Activated T-helper 9 cell treated with anti-CD3 and anti-CD28 coated beads, Interleukin-2, amount 50 U/mL, for 16 hours (primary cell): ENCODE measurements at places on chromosomes 3 and 15.

DNA sequence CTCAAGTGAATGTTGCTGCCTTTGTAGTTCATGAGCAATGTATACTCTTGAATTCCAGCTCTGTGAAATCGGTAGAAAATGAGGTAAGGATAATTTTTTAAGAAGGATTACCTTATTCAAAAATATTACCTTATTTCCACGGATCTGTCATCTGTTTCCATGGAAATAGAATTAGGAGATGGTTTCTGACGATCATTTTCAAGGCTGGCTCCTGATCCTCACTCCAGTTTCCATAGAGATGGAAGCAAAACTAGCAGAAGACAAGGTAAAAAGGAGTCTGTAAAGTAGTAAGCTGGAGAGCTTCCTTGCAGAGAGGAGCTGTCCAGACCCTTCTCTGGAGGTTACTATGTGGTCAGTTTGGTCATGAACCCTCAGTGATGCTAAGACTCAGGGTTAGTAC, 55.5 kb downstream of the CACNA2D3 start:
- no peak for DNase-seq

- no peak for DNase-seq
These were observed 105.9 kb upstream of the SKOR1 start for GRCh38 chr15:67719330-67719959.

- DNase-seq, result no peak
These were observed 94.4 kb downstream of the SLCO3A1 start for GRCh38 chr15:91947683-91948608.

- no peak for DNase-seq
These were observed 51.6 kb upstream of the CPOX start for GRCh38 chr3:98645039-98645438.

GRCh38 chr3:101020351-101021015, 27.3 kb upstream of the ABI3BP start:
- DNase-seq, result no peak

DNA sequence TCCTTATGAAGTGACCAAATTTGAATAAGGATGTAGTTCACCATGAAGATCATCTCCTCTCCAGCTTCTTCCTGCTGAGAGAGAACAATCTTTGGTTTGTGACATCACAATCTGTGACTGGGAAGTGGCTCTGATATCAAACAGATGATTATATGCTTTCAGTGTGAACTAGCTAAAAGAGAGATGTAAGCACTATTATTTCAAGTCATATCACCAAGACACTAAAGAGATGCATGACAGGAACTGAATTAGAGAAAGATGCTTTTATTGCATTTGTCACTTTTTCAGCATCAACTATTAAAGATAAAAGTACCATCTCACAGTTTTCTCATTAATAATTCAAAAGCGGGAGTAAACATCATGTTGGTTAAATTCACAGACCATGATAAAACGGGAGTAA, 3.5 kb downstream of the CHRM5 start:
- DNase-seq, result no peak

DNA sequence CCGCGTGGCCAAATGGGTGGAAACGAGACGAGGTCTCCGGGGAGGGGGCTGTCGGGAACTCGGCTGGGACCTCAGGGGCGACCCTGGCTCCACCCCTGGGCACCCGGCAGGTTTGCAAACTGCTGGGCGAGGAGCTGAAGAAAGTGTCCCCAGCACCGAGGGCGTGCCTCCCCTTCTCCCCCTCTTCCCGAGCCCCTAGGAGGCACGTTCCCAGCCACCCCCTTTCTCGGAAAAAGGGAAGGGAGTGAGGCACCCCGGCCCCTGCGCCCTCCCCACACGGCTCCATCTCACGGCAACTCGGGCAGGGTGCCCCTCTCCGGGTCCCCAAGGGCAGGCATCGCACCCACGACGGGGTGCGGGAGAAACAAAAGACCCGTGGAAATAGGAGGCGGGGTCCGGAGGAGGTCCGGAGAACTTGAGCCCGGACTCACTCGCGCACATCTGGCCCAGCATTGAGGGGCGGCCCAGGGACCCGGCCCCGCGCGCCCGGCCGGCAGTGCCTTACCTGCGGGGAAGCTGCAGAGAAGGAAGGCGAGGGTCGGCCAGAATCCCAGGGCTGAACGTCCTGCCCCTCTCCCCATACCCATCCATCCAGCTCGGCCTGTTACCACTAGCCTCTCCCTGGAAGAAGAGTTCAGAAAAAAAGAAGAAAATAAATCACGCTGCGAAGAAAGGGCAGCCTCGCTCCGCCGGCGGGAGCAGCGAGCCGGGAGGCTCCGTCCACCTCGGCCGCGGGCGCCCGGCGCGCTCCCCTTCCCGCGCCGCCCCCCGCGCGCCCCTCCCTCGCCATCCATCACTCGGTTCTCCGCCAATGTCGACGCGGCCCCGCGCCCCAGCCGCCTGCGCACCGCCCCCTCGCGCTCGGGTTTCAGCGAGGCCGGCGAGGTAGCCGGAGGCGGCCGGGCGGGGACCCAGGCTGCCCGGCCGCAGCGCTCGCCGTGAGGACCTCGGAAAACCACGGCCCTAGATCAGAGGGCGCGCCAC, 16.3 kb downstream of the RGMA start:
- DNase-seq, result no peak
